ENCODE measurements at places on chromosomes 7 and 10. TPM values are rescaled to one million over a fixed set of nuclear protein-coding genes. Genes with fewer than 3 reads are reported as not detected.

DNA sequence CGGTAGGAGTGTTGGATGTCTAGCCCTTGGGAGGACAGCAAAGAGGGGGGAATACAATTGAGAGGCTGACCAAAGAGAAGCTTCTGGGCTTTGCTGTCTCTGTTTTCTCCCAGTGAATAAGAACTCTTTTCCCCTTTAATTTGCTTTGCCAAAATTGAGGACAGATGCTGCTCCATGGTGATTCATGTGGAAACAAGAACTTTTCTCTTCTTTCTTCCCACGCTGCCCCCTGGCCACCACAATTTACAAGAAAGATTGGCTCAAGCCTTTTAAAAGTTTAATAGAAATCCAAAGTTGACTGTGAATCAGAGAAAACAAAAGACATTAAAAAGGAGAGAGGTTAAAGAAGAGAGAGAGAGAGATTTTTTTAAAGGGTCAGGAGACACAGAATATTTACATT is 49.0 kb downstream of the PRR15 start:
- no peaks in the 10 kb centered on the region for H3K36me3 ChIP-seq
- H3K27ac ChIP-seq: no peak overlapping the region
- H3K4me1 ChIP-seq: no peaks in the 10 kb centered on the region
- no peak overlapping the region for H3K4me3 ChIP-seq

DNA sequence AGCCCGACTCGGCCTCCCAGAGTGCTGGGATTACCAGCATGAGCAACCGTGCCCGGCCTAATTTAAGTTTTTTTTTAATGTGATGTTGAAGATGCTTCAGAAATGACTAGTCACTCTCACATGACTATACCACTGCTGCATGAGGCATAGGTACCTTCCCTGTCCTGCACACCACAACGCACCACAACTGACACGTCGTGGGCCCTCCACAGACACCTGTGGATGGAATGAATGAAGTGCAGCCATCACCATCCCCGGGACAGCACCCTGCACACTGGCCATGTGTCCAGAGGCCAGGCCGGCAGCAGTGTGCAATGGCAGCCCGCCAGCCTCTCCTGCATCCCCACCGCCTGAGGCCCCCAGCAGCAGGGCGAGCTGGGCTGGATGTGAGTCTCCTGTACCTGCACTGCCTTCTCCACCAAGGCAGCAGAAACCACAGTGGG is 55.1 kb downstream of the VOPP1 start:
- H3K27ac ChIP-seq: no peak overlapping the region
- H3K4me3 ChIP-seq: no peak overlapping the region
- no peaks in the 10 kb centered on the region for H3K27me3 ChIP-seq

DNA sequence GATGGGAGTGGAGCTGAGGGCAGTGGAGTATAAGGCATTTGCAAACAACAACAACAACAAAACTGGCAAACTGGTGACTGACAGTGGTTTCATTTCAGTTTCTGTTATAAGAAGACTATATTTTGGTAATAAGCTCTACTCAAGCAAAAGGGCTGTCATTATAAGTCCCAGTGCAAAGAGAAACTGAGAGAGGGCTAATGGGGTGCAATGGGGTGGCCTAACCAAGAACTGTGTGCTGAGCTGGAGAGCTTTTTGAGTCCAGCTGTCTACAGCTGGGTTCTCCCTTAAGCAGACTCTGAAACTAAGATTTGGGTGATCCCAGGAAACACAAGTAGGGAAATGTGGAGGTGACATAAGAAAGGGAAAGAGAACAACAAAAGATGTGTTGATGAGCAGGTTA is 439.3 kb downstream of the ADRA2A start:
- no peak for DNase-seq
- H3K4me3 ChIP-seq: no peak overlapping the region
- H3K36me3 ChIP-seq: no peaks in the 10 kb centered on the region
- H3K4me1 ChIP-seq: no peaks in the 10 kb centered on the region
- H3K27ac ChIP-seq: no peak overlapping the region

DNA sequence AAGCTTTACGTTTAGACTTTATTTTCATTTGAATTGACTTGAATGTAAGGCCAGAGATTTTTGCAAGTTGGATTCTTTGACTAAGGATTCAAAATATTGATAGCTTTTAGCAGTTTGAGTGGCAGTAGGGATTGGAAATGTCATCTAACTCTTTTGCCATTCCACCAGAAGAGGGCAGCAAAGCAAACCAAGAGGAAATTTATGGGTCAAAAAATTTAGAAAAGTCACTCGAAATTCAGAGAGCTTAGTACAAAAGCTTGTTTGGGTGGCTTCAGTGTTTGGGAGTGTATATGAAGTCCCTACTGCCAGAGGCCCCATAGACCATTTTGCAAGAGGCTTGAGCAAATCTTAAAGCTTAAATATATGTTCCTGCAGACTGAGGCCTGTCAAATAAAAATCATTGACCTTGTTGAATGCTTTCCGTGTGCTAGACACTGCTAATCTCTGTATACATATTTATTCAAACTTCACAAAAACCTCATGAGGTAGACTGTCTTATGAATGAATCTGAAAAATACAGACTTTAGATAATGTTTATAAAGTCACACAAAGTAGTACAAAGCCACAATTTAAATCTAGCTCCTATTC is 44.6 kb upstream of the RSBN1L start:
- no peak overlapping the region for H3K4me3 ChIP-seq
- H3K4me1 ChIP-seq: no peaks in the 10 kb centered on the region
- H3K27me3 ChIP-seq: no peaks in the 10 kb centered on the region

DNA sequence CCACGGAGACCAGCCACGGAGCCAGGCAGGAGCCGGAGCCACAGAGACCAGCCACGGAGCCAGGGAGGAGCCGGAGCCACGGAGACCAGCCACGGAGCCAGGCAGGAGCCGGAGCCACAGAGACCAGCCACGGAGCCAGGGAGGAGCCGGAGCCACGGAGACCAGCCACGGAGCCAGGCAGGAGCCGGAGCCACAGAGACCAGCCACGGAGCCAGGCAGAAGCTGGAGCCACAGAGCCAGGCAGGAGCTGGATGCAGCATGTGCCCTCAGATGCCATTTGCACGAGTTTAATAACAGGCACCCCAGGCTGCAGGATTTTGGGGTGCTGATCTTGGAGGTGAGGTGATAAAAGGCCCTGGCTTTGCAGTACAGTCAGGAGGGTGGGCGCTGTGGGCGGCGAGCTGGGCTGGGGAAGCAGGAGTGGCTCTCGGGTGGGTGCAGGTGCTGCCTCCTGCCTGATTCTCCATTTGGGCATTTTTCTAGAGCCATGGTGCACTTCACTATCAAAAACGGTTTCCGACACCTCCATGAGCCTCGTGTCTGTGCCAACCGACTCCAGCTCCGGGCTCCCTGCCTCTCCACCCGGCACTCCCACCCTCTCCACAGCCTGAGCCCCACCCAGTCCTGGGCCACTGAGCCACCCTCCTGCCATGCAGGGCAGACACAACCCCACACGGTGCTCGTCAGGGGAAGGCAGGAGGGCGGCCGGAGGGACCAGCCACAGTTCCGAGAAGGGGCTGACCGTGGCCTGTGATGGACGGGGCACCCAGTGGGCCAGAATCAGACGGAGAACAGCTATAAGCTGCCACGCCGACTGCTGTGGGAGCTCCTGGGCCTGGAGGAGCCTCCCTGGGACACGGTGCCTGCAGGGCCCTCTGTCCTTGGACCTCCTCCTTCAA is 40.8 kb upstream of the NKX6-2 start:
- DNase-seq: no peak
- H3K4me3 ChIP-seq: no peak overlapping the region
- no peaks in the 10 kb centered on the region for H3K4me1 ChIP-seq
- H3K36me3 ChIP-seq: no peaks in the 10 kb centered on the region

GRCh38 chr7:98125759-98126158 is 19.1 kb downstream of the LMTK2 start:
- H3K27me3 ChIP-seq: no peaks in the 10 kb centered on the region
- H3K4me1 ChIP-seq: peaks cover 3% of the 10 kb centered on the region
- DNase-seq: no peak
- H3K36me3 ChIP-seq: no peaks in the 10 kb centered on the region
- H3K27ac ChIP-seq: no peak overlapping the region

The ITGA8 gene
- 10.3 TPM for total RNA-seq

DNA sequence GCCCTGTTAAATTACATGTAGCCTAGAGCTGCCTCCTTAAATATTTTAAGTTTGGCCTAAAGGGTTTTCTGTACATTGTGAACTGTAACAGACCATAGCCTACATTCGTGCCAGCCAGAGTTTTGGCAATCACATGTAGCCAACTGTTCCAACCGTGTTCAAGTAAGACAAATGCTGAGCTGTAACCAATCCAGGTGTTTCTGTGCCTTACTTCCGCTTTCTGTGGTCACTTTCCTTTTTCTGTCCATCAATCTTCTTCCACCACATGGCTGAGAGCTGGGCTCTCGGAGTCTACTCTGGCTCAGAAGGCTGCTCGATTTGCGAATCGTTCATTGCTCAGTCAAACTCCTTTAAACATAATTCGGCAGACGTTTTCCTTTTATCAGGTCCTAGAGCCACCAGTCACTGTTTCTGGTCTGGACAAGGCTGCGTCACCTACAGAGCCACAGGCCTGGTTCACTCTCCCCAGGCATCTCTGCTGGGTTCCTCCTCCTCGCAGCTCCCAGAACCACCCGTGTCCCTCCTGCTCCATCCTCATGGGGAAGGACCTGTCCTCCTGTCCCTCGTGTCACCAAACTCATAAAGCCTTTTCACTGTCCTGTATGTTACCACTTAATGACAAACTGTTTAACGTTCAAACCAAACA is 158.0 kb upstream of the RHEB start:
- peak; percentile 56 for DNase-seq
- peaks cover 12% of the 10 kb centered on the region for H3K4me1 ChIP-seq
- no peaks in the 10 kb centered on the region for H3K36me3 ChIP-seq
- H3K4me3 ChIP-seq: no peak overlapping the region
